Hepatic stellate cell (primary cell): ENCODE measurements at places on chromosomes 1 and 21.

DNA sequence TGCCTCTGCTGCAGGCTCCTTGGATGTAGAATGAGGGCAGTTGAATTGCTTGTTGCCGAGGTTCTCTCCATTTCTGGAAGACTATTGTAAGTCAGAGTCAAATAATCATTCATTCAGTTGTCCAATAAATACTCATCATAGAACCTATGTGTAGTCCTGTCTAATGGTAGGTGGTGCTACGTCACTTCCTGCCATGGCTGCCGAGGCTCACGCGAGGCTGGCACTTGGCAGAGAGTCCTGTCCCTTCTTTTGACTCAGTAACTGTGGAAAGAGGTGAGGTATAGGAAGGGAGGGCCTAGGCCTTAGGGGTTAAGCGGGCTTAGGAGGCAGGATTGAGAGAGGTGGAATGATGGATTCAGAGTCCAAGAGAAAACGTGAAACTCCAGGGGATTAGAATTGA, 9.7 kb downstream of the ADARB1 start:
- no peak for DNase-seq

- DNase-seq = no peak
Measured at GRCh38 chr1:38243106-38243505, 196.5 kb upstream of the POU3F1 start.

- no peak for DNase-seq
Measured at GRCh38 chr1:153748903-153749302, 21.1 kb downstream of the INTS3 start.

DNA sequence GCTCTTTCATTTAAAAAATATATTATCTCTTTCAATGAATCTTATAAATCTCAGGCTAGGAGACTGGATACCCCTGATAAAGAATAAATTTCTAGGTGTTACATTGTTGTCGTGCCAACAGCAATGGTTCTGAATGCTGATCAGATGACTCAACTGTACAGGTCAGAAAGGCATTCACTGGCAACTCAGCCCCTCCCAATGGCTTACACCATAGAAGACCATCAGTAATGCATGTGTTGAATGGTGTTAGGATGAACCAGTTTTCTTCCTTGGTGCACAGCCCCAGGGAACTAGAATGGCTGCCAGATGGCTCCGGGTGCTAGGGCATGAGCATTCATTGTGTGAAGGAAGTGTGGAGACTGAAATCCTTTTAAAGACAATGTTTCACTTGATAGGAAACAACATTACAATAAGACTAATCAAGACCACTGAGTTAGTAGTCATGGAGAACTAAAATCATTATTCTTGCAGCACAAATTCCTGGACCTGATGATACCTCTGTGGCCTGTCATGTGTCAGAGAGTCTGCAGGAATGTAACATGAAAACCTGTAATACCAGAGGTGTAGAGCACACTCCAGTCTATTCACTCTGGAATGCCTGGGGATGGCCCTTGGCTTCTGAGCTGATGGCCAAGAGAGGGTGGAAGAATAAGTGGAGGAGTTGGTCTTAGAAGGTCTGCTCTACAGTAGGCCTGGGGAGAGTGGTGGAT, 187.7 kb upstream of the LMO4 start:
- no peak for DNase-seq

DNA sequence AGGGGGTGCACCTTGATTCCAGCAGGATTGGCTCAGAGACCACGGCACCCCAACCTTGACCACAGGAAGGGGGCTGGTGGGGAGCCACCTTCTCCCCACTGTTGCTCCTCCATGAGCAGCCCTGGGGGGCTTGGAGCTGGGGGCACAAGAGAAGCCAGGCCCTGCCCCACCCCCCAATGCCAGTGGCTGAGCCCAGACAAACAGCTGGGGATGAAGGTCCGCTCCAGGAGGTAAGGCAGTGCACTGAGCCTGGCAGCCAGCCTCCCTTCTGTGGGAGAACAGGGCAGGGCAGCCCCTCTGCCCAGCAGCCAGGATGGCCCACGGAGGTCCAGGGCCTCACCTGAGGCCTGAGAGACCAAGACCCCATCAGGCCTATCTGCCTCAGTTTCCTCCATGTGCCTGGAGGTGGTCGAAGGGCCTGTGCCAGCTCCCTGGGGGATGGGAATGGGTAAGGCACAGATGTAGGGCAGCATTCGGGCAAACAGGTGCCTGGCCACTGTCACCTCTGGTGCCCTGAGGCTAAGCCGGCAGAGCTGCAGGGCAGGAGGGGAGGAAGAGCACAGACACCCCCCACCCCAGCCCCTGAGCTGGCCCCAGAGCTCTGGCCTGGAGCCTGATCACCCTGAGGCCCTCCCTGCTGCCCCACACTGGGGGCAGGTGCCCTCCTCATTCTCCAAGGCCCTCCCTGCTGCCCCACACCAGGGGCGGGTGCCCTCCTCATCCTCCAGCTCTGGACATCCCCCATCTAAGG, 7.1 kb downstream of the ITGB2 start:
- DNase-seq = no peak

DNA sequence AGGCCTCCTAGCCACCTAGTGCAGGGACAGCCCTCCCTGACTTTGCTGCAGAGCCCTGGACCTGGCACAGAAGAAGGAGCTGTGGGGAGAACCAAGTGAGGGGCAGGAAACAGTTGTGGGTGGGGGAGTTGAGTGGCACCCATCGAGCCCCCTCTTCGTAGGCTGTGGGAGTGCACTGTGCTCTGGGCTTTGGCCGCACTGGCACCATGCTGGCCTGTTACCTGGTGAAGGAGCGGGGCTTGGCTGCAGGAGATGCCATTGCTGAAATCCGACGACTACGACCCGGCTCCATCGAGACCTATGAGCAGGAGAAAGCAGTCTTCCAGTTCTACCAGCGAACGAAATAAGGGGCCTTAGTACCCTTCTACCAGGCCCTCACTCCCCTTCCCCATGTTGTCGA, 1.2 kb downstream of the DUSP23 start:
- no peak for DNase-seq

- DNase-seq = no peak
Measured at GRCh38 chr1:91585982-91586381, 85.3 kb downstream of the CDC7 start.

GRCh38 chr21:44011123-44011522, 986 bp upstream of the TRAPPC10 start:
- no peak for DNase-seq

DNA sequence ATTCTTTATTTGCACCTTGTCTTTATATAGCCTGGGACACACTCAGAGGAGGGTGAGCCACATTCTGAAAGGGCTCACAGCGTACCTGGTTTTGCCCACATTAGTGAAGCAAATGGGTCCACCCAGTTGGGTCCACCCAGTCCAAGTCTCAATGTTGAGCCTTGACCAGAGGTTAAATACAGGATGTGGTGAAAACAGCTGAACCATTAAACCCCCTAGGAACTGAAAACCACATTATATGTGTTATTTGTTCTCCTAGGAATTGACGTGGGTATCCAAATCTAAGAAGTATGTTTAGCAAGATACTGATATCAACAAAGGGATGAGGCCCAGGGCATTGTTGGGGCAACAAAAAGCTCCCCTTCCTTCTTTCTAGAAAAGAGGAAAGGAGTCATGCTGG, 83.8 kb downstream of the SETD4 start:
- DNase-seq = no peak

GRCh38 chr1:91133248-91133647, 111.4 kb upstream of the ZNF644 start:
- DNase-seq = no peak

- DNase-seq = peak; percentile 44
Measured at GRCh38 chr1:109719337-109719837, 7.3 kb downstream of the GSTM5 start.

- no peak for DNase-seq
Measured at GRCh38 chr1:1315435-1315954, 7.1 kb downstream of the PUSL1 start.

DNA sequence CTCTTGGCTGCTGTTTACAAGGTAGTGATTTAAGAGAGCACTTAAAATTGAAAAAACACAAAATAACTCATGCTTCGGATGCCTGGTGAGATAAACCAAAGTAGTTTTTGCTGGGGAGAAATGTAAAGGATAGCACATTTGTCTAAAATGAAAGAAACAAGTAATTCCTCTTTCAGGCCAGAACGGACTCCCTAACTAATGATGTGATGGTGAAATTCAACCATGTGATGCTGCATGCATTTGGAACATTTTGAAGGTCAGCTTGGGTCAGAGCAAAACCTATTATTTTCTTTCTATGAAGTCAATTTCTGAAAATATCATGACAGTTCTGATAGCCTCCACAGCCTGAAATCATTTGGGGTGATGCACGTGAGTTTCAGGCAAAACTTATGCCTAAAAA, 27.6 kb downstream of the NMNAT2 start:
- no peak for DNase-seq

DNA sequence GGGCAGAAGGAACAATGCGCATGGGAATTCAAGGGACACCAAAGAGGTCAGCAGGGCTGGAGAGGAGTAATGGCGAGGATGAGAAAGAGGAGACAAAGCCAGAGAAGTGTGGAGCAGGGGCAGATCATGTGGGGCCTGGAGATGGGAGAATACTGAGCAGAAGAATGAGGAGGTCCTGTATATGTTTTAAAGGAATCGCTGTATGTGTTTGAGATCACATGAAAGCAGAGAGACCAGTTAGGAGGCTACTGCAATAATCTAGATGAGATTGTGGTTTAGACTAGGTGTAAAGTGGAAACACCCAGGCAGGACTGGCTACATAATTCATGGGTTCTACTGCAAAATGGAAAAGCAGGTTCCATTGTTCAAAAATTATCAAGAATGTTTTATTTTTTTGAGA, 33.3 kb upstream of the SLC30A10 start:
- DNase-seq = no peak

GRCh38 chr21:42039470-42039901, 29.3 kb upstream of the ZBTB21 start:
- DNase-seq = peak; percentile 35

DNA sequence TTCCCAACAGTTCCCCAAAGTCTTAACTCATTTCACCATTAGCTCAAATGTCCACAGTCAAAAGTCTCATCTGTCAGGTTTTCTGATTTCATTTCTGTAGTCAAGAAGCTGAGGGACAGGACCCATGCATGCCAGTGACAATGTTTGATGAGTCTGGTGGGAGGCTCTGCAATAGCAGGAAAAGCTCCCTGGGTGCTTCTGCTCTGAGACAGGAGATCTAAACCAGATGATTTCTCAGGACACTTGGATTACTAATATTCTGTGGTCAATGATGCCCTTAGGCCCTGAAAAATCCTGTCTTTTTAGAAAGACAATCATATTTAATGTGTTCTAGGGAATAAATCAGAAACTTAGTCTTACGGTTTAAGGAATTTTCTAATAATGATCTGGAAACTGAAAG, 56.4 kb downstream of the PCBP3 start:
- DNase-seq = no peak

DNA sequence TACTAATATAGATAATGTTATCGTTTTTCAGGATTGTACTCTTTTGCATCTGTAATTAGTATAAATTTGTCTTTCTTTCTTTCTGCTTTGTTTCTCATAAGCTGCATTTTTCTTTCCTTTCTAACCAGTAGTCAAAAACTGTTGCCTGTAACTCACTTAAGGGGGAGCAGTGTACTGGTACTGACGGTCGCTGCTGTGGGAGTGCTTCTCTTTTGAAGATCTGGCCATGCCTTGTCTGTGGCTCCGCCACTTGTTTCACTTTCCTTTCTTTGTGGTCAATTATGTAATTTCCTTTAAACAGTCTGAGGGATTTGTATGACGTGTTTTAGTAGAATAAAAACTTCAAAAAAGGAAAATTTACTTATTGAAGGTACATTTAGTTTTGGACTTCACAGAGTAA, 37.0 kb downstream of the MIA3 start:
- DNase-seq = no peak

GRCh38 chr1:940107-941014, 16.6 kb downstream of the SAMD11 start:
- peak; percentile 80 for DNase-seq

DNA sequence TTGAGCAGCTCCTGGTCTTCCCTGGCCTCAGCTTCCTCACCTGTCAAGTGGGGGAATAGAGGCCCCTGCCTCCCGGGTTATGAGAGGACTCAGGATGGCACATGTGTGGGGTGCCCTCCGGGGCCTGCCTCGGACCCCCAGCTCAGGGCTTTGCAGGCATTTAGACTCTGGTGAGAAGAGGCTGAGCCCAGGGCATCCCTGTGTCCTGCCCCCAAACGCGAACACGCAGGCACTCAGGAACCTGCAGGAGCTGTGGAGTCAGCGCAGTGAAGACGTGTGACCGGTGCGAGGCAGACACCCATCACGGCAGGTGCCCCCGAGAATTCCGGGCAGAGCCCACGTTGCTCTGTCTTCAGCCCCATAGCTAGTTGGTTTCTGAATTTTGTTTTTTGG, 5.5 kb upstream of the PEX10 start:
- no peak for DNase-seq

DNA sequence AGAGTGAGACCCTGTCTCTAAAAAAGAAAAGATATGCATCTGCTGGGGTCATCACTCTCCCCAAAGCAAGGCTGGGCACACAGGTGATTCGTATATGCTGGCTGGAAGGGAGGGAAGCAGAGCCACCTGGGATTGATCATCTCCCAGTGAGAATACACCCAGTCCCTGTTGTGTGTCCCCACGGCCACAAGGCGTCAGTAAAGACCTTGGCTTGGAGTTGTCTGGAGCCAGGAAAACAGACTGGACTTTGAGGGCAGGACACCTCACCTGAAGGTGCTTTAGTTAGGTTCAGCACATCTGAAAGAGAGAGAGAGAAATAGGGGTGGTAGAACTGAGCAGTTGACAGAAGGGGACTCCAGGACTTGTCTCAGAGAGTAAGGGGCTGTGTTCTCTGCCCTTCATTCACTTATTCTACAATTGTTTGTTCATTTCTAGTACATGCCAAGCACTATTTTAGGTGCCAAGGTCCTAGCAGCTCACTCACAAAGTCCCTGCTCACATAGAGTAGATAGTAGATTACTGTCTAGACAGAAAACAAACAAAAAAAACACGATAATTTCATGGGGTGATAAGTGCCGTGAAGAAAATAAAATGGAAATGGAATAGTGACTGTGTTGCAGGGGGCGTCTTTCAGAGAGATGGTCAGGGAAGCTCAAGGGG, 13.5 kb downstream of the CITED4 start:
- DNase-seq = peak; percentile 72

- DNase-seq = no peak
Measured at GRCh38 chr21:33943293-33943692, 27.7 kb upstream of the ATP5PO start.

DNA sequence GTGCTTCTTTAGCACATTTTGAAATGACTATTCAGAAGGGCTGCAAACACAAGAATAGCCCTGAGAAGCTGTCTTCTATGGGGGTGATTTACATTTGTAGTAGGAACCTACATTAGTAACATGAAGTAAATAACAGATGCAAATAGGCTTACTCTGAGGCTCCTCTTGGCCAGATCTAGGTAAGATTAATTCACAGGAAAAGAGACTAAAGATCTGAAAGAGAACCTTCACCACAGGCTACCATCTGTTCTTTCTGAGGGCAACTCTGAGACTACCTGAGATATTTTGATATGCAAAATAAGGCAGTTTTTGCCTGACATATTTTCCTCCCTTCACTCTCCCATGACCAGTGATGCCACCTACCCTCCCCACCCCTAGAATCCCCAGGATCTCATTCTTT, 1267.8 kb downstream of the PLA2G4A start:
- no peak for DNase-seq

- no peak for DNase-seq
Measured at GRCh38 chr1:195663549-195664280, 944.5 kb downstream of the KCNT2 start.
